ENCODE measurements at places on chromosomes 16 and 17. TPM values are rescaled to one million over a fixed set of nuclear protein-coding genes. Genes with fewer than 3 reads are reported as not detected.

GRCh38 chr17:56782338-56782737 is 51.4 kb downstream of the C17orf67 start:
- no peak for DNase-seq

- no peak for DNase-seq
Measured at GRCh38 chr17:34301986-34302385, 16.4 kb downstream of the CCL11 start.

PHOSPHO1 gene
- 0.23 TPM for total RNA-seq

ZNF830 gene
- total RNA-seq, result 23.1 TPM

OTOA gene
- not detected for total RNA-seq

Measured in ovary (tissue), 10 donors.